ENCODE measurements at places on chromosomes 6 and 20. TPM values are rescaled to one million over a fixed set of nuclear protein-coding genes. Genes with fewer than 3 reads are reported as not detected.

The C6orf132 gene
- not detected for polyA plus RNA-seq

GRCh38 chr6:73058736-73059135, 166.6 kb downstream of the KHDC1L start:
- no peaks in the 10 kb centered on the region for H3K36me3 ChIP-seq
- H3K27me3 ChIP-seq = no peaks in the 10 kb centered on the region

- no peak overlapping the region for H3K27ac ChIP-seq
- no peaks in the 10 kb centered on the region for H3K36me3 ChIP-seq
- DNase-seq = no peak
- H3K27me3 ChIP-seq = no peaks in the 10 kb centered on the region
- H3K4me3 ChIP-seq = no peak overlapping the region
These were observed 562.2 kb upstream of the NOX3 start for GRCh38 chr6:156017838-156018237.

DNA sequence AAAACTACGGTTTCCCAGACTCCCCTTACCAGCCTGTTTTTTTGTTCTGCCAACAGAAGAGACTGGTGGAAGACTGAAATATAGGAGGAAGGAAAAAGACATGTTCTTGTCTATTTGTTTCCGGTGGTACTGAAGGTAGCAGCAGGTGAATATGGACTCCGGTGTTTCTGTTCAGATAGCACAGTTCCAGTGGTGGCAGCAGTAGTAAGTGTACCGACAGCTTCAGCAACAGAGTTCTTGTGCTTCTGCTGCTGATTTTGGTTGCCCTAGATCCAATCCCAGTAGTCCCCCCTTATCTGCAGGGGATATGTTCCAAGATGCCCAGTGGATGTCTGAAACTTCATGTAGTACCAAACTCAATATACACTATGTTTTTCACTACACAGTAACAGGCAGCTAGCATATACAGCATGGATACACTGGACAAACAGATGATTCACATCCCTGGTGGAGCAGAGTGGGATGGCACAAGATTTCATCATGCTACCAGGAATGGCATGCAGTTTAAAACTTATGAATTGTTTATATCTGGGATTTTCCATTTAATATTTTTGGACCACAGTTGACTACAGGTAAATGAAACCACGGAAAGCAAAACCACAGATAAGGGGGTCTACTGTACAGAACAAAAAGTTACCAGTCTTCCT, 301.8 kb downstream of the BTBD9 start:
- H3K27ac ChIP-seq = no peak overlapping the region
- H3K36me3 ChIP-seq = peaks cover 5% of the 10 kb centered on the region
- H3K4me1 ChIP-seq = no peaks in the 10 kb centered on the region
